ENCODE measurements at places on chromosomes 3 and 15.

GRCh38 chr3:58580826-58581327 lies 3.7 kb upstream of the FAM107A start:
- no peak for DNase-seq

DNA sequence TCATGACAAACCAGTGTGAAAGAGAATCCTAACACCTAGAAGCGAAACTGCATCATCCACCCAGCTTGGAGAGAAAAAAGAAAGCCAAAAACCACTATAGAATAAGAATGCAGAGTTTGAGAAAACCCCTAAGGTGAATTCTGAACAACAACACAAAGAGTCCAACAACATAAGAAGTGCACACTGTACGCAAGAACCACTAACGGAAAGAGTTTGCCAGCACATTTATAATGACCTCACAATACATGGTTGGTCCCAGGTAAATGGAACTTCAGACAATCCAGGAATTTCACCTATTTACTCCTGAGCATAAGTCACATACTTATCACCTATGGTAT lies 128.3 kb upstream of the BHLHE40 start:
- no peak for DNase-seq

- DNase-seq: peak; percentile 15
These were observed 50.6 kb upstream of the SLC6A1 start for GRCh38 chr3:10941972-10942371.

DNA sequence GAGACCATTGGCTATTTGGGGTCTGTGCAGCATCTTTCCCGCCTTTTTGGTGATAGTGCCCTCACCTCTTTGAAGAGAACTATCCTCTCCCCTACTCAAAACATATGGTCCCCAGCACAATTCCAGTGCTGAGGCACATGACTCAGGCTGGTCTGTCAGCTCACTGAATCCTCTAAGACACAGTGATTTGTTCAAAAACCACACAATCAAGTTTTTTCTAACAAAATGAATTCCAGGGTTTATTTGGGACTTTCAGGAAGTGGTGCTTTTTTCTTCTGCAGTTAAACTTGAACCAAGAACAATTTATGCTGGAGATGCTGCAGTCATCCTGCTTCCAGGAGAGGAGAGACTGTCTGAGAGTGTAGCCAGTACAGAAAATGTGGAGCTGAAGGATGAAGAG lies 142.5 kb upstream of the LMCD1 start:
- no peak for DNase-seq

GRCh38 chr3:18807593-18807992 lies 340.7 kb upstream of the KCNH8 start:
- no peak for DNase-seq

DNA sequence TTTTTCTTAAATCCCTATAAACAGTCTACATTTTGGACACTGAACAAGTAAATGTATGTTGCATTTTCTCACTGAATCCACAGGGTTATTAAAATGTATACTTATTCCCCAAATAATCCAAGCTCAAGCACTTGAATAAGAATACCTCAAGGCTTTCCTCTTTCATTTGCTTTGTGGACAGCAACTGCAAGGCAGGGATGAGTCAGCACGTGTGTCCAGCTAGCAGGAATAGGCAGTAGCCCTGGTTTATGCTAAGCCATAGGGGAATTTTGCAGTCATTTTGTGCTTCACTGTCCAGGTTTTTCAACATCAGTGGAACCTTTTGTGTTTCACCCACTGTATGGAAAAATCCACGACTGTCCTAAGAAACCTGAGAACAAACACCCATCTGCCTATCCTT lies 96.7 kb upstream of the KCNMB2 start:
- peak; percentile 39 for DNase-seq

DNA sequence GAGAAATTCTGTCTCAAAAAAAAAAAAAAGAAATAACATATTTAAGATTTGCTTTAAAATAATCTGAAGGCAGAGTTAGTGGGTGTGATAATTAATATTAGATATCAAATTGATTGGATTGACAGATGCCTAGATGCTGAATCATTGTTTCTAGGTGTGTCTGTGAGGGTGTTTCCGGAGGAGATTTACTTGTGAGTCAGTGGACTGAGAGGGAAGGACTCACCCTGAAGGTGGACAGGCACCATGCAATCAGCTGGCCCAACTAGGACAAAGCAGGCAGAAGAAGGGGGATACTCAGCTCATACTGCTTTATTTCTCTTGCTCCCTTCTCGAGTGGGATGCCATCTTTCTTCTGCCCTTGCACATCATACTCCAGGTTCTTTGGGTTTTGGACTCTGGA lies 16.7 kb upstream of the RPL24 start:
- peak; percentile 41 for DNase-seq
